Endothelial cell (in vitro differentiated cells): ENCODE measurements at places on chromosomes 3 and 15. TPM values are rescaled to one million over a fixed set of nuclear protein-coding genes. Genes with fewer than 3 reads are reported as not detected.

The NPAP1 gene
- total RNA-seq = 0.18 TPM

The KIAA1143 gene
- 37.9 TPM for total RNA-seq

The RPUSD2 gene
- total RNA-seq = 11.5 TPM

The TRPM1 gene
- total RNA-seq = not detected
